Mucosa of gallbladder (tissue), 1 donor: ENCODE measurements at places on chromosomes 1 and 21. TPM values are rescaled to one million over a fixed set of nuclear protein-coding genes. Genes with fewer than 3 reads are reported as not detected.

Gene B3GALT5
- 48.7 TPM for total RNA-seq

Gene G0S2
- 4.6 TPM for total RNA-seq

Gene RCAN3
- 19.1 TPM for total RNA-seq

DNA sequence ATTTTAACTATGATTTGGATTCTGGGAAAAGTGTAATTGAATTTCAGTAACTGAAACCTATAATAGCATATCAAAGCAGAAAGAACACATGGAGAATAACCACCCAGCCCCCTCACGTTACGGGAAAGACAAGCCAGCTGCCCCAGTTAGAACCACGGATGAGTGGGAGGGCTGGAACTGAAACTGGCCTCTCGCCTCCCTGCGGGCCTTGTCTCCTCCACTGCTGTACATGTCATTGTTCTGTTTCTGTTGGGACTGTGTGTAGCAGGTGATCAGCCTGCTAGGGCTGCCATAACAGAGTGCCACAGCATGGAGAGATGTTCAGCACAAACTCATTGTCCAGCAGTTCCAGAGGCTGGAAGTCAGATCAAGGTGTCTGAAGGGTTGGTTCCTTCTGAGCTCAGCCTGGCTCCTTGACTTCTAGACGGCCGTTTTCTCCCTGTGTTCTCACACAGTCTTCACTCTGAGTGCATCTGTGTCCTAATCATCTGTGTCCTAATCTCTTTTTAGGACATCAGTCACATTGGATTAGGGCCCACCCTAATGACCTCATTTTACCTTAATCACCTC lies 52.4 kb downstream of the MAP3K21 start:
- no peak for DNase-seq

Gene KCNK1
- 24.5 TPM for total RNA-seq

- DNase-seq = no peak
Observed at GRCh38 chr1:20496241-20496661, 10.2 kb upstream of the CAMK2N1 start.

Gene EXO1
- total RNA-seq = 1.8 TPM

Gene MECR
- total RNA-seq = 17.4 TPM

Gene TCHH
- 0.09 TPM for total RNA-seq

Gene TCP10L
- 2.1 TPM for total RNA-seq

Gene ITPKB
- 30.6 TPM for total RNA-seq

DNA sequence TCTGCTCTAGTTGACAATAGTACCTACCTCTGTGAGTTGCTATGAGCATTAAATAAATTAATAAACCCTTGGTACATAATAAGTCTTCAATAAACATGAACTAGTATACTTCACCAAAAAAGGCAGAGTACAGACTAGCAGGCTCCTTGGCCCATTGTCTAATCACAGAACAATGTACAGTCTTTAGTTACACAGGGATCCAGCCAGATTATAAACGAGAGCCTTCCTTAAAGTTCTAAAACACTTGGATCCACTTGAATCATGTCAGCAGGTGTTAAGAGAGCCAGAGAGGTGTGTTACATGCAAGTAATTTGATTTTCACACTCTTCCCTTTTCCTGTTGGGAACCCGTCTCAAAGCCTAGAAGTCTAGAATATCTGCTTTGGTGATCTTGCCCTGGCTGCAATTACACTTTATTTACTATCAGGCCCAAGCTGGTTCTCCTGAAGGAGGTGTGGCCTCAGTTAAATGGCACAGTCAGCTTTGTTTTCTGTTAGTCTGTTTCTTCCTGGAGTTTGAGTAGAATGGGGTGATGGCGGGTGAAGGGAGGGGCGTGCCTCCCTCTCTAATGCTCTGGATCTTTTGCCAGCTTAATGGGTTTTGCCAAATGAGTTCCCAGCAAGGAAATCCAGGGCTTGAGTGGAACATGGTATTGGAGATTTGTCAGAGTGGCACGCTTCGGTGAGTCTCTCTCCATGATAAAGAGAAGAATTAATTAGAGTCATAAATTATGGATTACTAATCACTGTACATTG lies 570.9 kb upstream of the CAMK1G start:
- no peak for DNase-seq

Gene PPFIA4
- 7.0 TPM for total RNA-seq

- no peak for DNase-seq
Observed at GRCh38 chr1:10598389-10598702, 123.6 kb downstream of the PEX14 start.
